Caudate nucleus (tissue), 63 donors: ENCODE measurements at places on chromosomes 2 and 18.

DNA sequence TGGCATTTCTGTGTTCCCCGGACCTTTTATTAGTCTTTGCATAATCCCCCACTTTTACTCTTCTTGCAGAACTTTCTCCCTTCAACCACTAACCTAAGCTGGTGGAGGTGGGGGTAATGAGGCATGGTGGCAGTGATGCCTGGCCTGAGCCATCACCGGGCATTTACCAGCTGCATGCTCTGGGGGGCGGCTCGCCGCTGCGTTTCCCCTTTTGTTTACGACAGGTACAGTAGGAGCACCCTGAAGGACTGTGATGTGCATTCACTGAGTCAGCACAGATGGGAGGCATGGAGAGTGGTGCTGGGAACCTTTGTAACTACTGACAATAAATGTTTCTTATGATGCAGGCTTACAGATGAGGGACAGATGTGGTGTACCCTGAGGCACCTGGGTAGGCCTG is 46.9 kb downstream of the PLEKHB2 start:
- DNase-seq, result no peak

DNA sequence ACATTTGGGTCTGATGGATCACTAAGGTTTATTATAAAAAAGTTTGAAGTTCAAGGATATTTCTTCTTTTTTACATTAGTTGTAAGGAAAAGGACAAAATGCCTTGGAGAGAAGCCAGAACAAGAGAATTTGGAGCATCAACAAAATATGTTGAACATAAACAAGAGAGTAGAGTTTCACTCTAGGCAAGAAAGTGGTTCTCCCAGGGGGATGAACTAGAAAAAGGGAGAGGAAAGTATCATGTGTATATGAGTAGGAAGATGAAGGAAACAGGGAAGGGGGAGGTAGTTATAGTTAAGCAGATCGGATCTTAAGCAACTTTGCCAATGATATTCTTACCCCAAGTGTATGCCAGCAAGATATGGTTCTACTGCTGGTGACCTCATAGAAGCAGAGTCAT is 63.8 kb upstream of the GALNT3 start:
- DNase-seq, result no peak

- DNase-seq, result no peak
Measured at GRCh38 chr2:137302957-137303356, 537.6 kb downstream of the THSD7B start.

DNA sequence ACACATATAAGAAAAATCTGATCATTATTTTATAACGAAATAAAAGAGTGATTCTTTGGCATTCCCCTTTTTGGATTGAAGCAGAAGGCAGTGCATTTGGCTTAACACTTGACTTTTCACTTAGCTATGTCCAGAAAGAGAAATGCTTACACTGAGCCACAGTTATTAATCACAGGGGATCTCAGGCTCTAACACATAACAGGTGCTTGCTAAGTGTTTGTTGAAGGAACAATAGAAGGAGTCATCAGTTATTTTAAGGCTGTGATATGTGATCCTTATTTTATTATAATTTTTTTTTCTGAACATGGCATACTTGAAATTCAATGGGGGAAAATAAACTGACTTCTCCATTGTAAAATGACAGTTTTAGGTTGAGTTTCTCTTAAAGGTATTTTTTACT is 209.5 kb downstream of the UBE2E3 start:
- DNase-seq, result no peak

DNA sequence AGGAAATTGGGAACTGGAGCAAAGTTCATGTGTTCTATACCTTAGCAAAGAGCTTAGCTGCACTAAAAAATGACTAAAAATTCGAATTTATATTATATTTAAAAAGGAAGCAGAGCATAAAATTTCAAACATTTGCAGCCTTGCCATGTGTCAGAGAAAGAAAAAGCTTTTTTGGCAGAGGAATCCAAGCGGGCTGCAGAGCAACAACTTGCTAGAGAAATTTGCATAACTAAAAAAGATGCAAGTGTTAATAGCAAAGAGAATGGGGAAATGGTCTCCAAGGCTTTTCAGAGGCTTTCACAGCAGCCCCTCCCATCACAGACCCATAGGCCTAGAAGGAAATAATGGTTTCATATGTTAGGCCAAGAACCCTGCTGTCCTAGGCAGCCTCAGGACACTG is 1315.9 kb downstream of the DSC3 start:
- no peak for DNase-seq

DNA sequence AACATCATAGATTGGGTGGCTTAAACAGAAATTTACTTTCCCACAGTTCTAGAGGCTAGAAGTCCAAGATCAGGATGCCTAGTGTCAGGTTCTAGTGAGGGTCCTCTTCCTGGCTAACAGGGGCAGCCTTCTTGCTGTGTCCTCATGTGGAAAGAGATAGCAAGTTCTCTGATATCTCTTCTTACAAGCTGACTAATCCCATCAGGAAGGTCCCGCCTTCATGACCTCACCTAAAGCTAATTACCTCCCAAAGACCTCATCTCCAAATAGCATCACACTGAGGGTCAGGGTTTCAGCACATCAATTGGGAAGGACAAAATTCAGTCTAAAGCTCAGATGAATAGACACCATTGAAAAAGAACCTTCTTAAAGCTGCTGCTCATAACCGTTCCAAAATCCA is 22.9 kb downstream of the ACVR1 start:
- no peak for DNase-seq

GRCh38 chr2:44932079-44932478 is 9.4 kb upstream of the SIX3 start:
- no peak for DNase-seq
